ENCODE measurements at places on chromosomes 5 and 9.

GRCh38 chr9:99852617-99853016 is 30.9 kb downstream of the NR4A3 start:
- no peak for DNase-seq

GRCh38 chr5:126645132-126645531 is 44.4 kb downstream of the PHAX start:
- no peak for DNase-seq

GRCh38 chr9:13728131-13728530 is 448.6 kb upstream of the MPDZ start:
- DNase-seq, result no peak

- no peak for DNase-seq
Measured at GRCh38 chr5:19685473-19685872, 302.5 kb downstream of the CDH18 start.

DNA sequence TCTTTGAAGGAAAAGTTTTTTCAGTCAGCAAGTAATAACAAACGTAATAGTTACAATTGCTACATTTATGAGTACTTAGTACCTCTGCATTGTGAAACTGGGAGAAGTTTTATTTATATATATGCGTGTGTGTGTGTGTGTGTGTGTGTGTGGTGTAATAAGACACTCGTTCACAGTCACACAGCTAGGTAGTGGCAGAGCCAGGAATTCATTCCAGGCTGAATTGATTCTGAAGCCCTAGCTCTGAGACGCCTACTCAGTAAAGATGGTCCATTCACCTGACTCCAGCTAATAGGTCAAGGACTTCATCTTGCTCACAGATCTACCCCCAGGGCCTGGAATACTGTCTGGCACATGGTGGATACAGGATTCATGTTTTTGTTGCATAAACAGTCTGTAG is 13.6 kb upstream of the CAST start:
- no peak for DNase-seq
